ENCODE measurements at places on chromosomes 13 and 19. TPM values are rescaled to one million over a fixed set of nuclear protein-coding genes. Genes with fewer than 3 reads are reported as not detected.

The C13orf42 gene
- not detected for polyA plus RNA-seq

The GPI gene
- polyA plus RNA-seq: 326 TPM

The GPR18 gene
- not detected for polyA plus RNA-seq

The PLEKHF1 gene
- polyA plus RNA-seq: 5.6 TPM

The MAP1S gene
- polyA plus RNA-seq: 102 TPM

The IZUMO2 gene
- polyA plus RNA-seq: not detected

The CLDND2 gene
- 1.6 TPM for polyA plus RNA-seq

The SHD gene
- 207 TPM for polyA plus RNA-seq

The DHDH gene
- 1.4 TPM for polyA plus RNA-seq

The ZNF628 gene
- polyA plus RNA-seq: 6.5 TPM

The VSTM2B gene
- polyA plus RNA-seq: 6.8 TPM

The C1QTNF9B gene
- not detected for polyA plus RNA-seq

The SBSN gene
- polyA plus RNA-seq: not detected

The PSG1 gene
- polyA plus RNA-seq: not detected

The FUT2 gene
- polyA plus RNA-seq: 3.1 TPM

The EFNB2 gene
- 7.3 TPM for polyA plus RNA-seq

The SULT2A1 gene
- not detected for polyA plus RNA-seq

The ZNF837 gene
- 1.4 TPM for polyA plus RNA-seq

The NLRP5 gene
- polyA plus RNA-seq: not detected

The CPT1C gene
- 65.1 TPM for polyA plus RNA-seq

The GPATCH1 gene
- 24.2 TPM for polyA plus RNA-seq

The MEGF8 gene
- 36.5 TPM for polyA plus RNA-seq

The MBD3L2 gene
- polyA plus RNA-seq: not detected

The MAG gene
- polyA plus RNA-seq: 311 TPM

The GJB6 gene
- 15.4 TPM for polyA plus RNA-seq

The C3 gene
- 85.0 TPM for polyA plus RNA-seq

The ZNF599 gene
- 7.4 TPM for polyA plus RNA-seq

The MAST1 gene
- polyA plus RNA-seq: 33.7 TPM

The ZNF525 gene
- 1.1 TPM for polyA plus RNA-seq

The VSIG10L gene
- 1.5 TPM for polyA plus RNA-seq

The KLF1 gene
- 1.3 TPM for polyA plus RNA-seq

The SOHLH2 gene
- 0.19 TPM for polyA plus RNA-seq

The TTYH1 gene
- polyA plus RNA-seq: 211 TPM

The ZNF865 gene
- 10.4 TPM for polyA plus RNA-seq

The OLFM2 gene
- 75.0 TPM for polyA plus RNA-seq

The PCDH20 gene
- 0.71 TPM for polyA plus RNA-seq

The SERP2 gene
- 33.1 TPM for polyA plus RNA-seq

The CEACAM7 gene
- 0.22 TPM for polyA plus RNA-seq

The ZNF69 gene
- 0.92 TPM for polyA plus RNA-seq

The PRSS57 gene
- not detected for polyA plus RNA-seq

The CA11 gene
- 189 TPM for polyA plus RNA-seq

The MRI1 gene
- polyA plus RNA-seq: 31.9 TPM

The GARIN5A gene
- 15.9 TPM for polyA plus RNA-seq

The ZNF283 gene
- 0.70 TPM for polyA plus RNA-seq

The LILRB2 gene
- polyA plus RNA-seq: 0.78 TPM

The S1PR4 gene
- polyA plus RNA-seq: not detected

The SHC2 gene
- polyA plus RNA-seq: 89.9 TPM

The CLEC4M gene
- not detected for polyA plus RNA-seq

The PDE4C gene
- polyA plus RNA-seq: 0.25 TPM

The SIGLEC10 gene
- 1.7 TPM for polyA plus RNA-seq

The FFAR1 gene
- not detected for polyA plus RNA-seq

The ZNF426 gene
- 6.5 TPM for polyA plus RNA-seq

The FCHO1 gene
- 18.4 TPM for polyA plus RNA-seq

The ABHD8 gene
- 45.7 TPM for polyA plus RNA-seq

The SLAIN1 gene
- polyA plus RNA-seq: 91.4 TPM

The SLC8A2 gene
- polyA plus RNA-seq: 23.3 TPM

The PALM gene
- 384 TPM for polyA plus RNA-seq

The SIGLEC12 gene
- 0.51 TPM for polyA plus RNA-seq
